Renal pelvis (tissue), 12 donors: ENCODE measurements at places on chromosomes 13 and 19. TPM values are rescaled to one million over a fixed set of nuclear protein-coding genes. Genes with fewer than 3 reads are reported as not detected.

LGALS13 gene
- not detected for polyA plus RNA-seq

ACER1 gene
- polyA plus RNA-seq, result not detected

ZNF681 gene
- polyA plus RNA-seq, result 5.4 TPM

AZU1 gene
- 3.4 TPM for polyA plus RNA-seq

CEACAM1 gene
- 7.7 TPM for polyA plus RNA-seq
